ENCODE measurements at places on chromosomes 7 and 10.

DNA sequence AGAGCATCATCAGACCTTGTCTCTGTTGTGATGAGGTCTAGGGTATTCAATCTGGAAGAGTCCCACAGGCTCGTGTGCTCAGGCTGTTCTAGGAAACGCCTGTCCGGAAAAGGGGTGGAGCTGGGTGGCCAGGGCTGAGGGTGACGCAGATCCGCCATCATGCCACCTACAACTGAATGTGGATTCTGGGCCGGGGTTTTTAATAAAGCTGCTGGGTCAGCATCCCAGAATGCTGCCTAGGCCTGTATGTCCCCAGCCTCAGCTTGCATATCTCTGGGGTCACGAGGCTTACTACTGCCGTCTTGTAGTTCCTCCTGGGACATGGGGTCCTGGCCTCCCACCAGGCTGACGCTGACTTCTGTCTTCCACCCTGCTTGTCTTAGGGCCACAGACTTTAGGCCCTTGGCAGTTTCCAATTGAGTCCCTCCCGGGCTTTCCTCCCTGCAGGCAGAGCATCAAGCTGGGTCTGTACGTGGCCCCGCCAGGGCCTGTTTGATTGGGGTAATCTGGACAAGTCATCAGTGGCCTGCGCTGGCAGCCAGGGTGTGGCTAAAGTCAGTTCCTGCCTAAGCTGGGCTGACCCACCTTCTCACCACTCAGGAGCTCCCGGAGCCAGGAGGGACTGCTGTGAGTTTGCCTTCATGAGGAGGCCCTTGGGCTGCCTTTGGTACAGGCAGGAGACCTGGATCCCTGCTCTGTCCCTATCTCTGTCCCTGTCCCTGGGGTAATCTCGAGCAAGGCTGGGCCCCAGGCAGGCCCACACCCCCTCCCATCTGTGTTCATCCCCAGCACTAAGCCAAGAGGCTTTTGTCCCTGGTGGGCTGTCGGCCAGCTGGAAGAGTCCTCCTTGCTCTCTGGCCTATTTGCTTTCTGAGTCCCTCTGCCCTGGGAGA is 79.9 kb downstream of the ZMIZ1 start:
- no peak for DNase-seq

DNA sequence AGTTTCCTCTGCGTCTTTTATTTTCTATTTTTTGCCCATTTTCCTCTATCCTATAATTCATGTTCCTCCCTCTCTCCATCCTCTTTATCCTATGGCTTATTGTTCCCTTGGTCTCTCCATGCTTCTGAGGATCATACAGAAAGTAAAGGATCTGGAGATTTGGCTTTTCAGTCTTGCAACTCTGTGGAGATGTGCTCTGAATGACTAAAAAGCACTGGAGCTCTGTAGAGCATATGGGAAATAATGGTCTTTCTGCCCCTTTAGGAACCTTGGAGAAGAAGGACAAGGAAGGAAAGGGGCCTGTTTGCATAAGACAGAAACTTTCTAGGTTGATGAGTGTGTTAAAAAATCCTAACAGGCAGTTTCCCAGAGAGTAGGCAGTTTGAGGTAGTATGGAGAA is 120.1 kb downstream of the PHTF2 start:
- DNase-seq, result no peak

DNA sequence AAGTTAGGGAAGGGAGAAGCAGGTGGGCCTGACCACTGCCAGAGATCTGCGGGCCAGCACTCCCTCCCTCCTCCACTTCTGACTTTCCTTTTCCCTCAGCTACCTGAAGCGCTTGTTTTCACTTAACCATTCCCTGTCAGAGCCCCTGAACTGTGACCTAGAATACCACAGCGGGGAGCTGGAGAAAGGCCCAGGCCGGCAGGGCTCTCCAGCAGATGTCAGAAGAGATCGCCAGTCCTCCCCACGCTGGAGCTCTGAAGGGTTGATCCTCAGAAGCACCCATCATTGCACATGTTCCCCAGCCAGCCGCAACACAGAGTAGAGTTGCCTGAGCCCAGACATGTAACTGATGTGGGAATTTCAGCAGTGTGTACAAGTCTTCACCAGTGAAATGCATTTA is 44.4 kb upstream of the GAD2 start:
- no peak for DNase-seq

DNA sequence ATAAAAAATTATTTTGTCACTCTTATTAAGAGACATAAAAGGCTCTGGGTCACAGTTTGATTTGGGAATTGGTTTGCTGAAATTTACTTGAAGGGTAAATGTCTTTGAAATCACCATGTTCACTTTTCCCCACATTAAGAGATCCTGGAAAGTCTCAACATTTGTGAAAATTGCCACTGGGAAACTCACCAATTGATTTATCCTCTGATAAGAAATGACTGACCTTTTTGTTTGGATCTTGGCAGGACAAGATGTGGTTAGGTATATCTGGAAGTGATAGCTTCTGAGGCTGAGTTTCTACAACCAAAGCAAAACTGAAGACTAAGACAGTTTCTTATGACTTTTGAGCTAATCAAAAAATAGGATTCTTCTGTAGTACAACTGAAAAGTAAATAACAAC is 107.1 kb upstream of the TMEM106B start:
- no peak for DNase-seq

- DNase-seq, result no peak
These were observed 162.1 kb downstream of the CHCHD3 start for GRCh38 chr7:132919771-132920170.

GRCh38 chr7:31056775-31057346 is 4.8 kb downstream of the ADCYAP1R1 start:
- DNase-seq, result peak; percentile 29

DNA sequence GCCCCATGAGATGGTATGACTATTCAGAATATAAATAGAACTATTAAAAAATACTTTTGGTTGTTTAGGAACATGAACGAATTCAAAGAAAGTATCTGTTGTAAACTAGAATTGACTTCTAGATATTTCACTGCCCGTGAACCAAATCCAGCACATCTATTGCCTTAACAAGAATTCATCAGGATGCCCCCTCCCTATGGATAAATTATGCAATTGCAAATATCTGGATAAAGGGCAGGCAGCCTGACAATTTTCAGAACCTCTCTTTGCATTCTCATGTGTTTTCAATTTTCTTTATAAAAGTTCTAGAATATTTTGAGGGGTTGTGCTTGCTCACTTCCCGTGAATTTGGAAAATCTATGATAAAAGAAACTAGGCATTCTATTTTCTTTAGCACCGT is 822.1 kb upstream of the SORCS1 start:
- no peak for DNase-seq

DNA sequence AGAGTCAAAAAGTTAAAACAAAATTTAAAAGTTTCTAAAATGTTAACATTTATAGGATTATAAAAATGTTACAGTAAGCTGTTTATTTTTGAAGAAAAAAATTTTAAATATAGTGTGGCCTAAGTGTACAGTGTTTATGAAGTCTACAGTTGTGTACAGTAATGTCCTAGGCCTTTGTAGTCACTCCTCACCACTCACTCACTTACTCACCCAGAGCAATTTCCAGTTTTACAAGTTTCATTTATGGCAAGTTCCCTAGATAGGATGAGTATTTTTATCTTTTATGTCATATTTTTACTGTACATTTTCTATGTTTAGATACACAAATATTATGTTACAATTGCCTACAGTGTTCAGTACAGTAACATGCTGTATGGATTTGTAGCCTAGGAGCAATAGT is 419.9 kb downstream of the ARL4A start:
- DNase-seq, result no peak

DNA sequence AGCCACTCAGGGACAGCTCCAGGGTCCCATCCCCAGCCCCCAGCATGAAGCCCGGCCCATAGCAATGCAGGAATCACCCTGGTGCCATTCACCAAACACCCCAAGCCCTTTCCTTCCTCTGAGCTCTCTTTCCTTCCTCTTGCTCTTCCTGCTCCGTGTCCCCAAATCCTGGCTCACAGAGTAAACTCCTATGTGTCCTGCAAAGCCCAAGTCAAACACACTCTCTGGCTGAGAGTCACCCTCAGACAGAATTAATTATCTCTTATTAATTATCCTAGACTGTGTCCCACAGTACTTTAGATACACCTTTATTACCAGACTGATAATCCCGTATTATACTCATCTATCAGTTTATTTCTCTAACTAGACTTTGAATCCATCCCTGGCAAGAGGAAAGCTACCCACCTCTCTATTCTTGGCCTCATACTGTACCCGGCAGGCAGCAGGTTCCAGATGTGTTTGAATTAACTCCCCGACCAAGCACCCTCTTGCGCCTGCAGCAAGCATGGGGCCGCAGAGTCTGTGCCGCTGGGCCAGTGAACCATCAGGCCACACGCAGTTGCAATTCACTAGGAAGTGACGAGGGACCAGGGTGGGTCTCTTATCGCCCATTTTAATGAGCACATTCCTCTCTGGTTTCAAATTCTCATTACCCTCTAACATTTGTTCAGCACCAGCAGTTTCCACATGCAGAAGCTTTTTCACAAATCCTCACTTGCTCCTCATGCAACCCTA is 86.7 kb downstream of the PRKAG2 start:
- no peak for DNase-seq

GRCh38 chr7:81882086-81882485 is 112.2 kb upstream of the HGF start:
- no peak for DNase-seq

- no peak for DNase-seq
These were observed 4.4 kb downstream of the ZP3 start for GRCh38 chr7:76428868-76429805.

GRCh38 chr10:101972761-101973160 is 83.2 kb downstream of the ARMH3 start:
- DNase-seq, result no peak

DNA sequence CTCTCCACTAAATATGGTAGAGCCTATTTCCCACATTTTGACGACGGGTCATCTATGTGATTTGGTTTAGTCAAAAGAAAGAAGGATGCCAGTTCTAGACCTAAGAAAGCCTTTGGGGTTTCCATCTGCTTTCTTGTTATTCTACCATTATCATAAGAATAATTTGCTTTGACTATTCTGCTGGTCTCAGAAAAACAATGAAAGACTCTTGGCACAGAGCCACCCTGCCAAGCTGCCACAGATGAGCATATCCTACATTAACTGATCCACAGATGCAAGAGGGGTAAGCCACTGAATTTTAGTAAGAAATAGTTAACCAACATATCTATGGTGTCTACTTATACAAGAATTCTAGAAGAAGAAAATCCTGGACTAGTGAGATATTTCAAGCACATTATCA is 158.6 kb upstream of the MAGI2 start:
- DNase-seq, result no peak

DNA sequence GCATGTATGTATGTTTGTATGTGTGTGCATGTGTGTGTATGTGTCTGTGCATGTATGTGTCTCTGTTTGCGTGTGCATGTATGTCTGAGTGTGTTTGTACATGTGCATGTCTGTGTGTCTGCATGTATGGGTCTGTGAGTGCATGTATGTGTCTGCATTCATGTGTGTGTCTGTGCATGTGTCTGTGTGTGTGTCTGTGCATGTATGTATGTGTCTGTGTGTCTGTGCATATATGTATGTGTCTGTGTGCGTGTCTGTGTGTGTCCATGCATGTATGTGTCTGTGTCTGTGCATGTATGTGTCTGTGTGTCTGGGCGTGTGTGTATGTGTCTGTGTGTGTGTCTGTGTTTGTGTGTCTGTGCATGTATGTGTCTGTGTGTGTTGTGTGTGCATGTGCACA is 49.9 kb upstream of the DIP2C start:
- DNase-seq, result no peak

GRCh38 chr7:71429083-71429482 is 297.1 kb downstream of the GALNT17 start:
- DNase-seq, result no peak

- DNase-seq, result no peak
These were observed 5.9 kb downstream of the AKR1B1 start for GRCh38 chr7:134452991-134453473.

DNA sequence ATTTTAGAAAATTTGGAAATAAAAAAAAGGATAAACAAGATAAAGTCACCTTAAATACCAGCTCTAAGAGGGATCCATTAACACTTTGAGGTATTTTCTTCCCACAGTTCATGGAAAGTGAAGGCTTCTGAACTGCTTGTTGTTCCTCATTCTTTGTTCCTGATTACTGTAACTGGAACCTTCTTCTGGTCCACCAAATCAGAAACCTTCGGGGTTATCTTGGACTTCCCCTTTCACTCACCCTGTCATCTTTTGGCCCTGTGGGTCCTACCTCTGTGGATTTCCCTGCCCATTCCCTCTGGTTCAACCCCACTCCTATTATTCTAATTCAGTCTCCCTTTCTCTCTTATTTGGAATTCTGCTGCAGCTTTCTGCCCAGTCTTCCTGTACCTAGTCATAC is 116.5 kb upstream of the PRPS1L1 start:
- no peak for DNase-seq

DNA sequence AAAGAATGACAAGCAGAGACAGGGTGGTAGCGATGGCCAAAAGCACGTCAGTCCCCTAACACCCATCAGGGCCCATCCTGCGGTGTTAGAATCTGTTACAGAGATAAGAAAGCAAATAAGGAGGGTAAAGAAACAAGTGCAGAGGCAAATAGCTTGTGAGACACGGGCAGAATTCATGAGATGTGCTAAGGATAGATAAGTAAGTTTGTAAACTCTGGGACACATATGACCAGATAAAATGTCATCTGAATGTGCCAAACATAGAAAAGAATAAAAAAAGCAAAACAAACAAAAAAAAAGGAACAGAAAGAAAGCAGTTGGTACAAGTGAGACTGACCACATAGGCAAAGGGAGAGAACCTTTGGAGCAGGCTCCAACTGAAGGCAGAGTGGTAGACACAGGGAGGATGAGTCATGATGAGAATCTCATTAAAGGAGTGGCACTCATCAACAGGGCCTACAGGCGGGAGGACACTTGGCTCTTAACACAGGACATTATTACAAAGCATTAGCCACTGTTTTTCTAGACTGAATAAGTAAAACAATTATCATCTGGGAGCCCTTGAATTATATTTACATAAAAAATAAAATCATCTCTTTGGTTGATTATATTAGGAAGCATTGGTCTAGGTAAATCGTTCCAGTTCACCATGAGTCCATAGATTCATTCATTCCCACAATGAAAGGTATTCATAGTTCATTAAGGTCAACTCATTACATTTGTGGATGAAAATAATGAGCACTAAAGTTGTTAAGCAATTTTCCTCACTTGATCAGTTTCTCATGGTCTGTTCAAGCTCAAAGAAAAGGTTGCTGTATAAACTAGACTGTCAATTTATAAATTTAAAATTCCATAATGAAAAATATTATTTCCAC is 21.5 kb upstream of the EPHB6 start:
- DNase-seq, result no peak

DNA sequence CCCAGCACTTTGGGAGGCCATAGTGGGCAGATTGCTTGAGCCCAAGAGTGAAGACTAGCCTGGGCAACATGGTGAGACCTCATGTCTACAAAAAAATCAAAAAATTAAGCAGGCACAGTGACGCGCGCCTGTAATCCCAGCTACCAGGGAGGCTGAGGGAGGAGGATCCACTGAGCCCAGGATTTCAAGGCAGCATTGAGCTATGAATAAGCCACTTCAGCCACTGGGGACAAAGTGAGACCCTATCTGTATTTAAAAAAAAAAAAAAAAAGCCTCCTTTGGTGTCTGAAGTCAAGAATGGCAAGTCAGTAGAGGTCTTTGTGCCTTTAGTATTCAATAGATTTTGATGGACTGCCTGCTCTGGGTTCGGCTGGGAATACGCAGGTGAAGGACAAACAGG is 85.7 kb downstream of the RALA start:
- DNase-seq, result no peak

- no peak for DNase-seq
These were observed 35.9 kb upstream of the PFKP start for GRCh38 chr10:3031490-3031889.

Measured in DMS153 (cell line).